AML-193 (cell line): ENCODE measurements at places on chromosomes 3 and 15.

GRCh38 chr15:38516626-38517025, 48.0 kb downstream of the RASGRP1 start:
- DNase-seq: no peak

- DNase-seq: no peak
Measured at GRCh38 chr15:89374086-89374981, 39.7 kb upstream of the POLG start.

GRCh38 chr3:185820973-185821758, 3.7 kb downstream of the IGF2BP2 start:
- no peak for DNase-seq

GRCh38 chr3:110811050-110811449, 260.6 kb upstream of the NECTIN3 start:
- DNase-seq: no peak

DNA sequence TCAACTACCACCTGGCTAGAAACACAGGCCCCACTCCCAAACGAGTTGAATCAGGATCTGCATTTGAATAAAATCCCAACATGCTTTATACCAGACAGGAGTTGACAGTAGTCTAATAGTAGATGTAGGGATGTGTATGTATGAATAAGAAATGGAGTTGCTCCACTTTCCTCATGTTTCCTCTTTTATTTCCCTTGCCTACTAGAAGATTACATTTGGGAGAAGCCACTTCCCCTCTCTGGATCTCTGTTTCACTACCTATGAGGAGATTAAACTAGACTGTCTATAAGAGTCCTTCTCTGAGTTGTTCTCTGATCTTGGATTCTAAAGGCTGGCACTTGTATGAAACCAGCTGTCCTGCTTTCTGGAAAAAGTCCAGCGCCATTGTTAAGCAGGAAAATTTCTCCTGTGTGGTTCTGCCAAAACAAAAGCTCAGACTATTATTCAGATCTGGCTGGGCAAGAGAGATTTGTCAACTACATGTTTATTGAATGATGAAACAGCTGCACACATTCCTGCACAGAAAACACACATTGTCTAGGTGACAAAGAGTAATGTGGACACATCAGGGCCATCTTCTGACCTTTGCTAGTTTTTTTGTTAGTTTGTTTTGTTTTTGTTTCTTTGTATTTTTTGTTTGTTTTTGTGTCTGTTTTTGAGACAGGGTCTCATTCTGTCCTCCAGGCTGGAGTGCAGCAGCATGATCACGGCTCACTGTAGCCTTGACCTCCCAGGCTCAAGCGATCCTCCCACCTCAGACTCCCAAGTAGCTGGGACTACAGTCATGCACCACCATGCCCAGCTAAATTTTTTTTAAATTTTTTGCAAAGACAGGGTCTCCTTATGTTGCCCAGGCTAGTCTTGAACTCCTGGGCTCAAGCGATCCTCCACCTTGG, 29.9 kb downstream of the ACP3 start:
- peak; percentile 17 for DNase-seq

DNA sequence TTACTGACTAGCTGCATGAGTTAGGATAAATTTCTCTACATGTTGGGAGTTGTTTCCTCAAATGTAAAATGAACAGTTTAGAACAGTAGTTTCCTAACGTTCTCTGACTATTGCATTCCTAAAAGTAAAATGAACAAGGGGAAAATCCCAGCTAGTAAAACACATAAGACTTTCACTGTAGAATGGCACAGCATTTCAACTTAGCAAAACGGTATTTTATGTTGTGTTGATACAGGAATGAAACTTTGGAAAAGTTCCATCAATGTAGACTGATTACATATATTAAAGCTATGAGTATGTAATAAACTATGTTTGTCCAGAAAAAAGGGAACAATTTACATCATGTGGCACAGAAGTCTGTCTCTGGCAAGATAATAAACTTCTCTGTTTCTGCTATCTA, 297.4 kb upstream of the EPHA3 start:
- no peak for DNase-seq

DNA sequence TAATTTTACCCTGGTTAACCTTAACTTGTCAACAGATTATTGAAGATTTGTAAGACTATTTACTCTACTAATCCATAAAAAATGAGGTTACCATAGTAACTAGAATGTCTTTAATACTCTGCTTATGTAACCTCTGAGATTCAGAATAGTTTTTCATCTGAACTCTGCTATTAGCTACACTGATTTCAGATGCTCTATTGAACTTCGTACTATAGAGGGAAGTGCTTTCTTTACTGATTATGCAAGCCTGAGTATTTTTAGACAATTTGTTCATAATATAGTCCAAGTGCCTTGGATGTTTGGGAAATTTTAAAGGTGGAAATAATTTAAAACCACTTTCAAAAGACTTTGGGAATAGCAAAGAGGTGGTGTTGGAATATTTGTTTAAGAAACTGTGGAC, 107.9 kb upstream of the GBE1 start:
- no peak for DNase-seq

DNA sequence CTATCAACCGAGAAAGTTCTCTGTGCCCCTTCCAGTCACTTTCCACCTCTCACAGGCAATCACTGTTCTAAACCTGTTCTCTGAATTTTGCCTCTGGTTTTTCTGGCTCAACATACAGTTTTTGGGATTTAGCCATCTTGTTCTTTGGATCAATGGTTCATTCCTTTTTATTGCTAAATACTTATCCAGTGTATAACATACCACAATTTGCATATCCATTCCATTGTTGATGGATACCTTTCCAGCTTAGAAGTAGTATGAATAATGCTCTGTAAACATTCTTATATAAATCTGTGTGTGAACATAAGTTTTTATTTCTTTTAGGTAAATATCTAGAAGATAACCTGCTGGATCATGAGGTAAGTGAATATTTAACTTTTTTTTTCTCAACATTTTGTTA, 87.8 kb upstream of the FNDC3B start:
- no peak for DNase-seq

DNA sequence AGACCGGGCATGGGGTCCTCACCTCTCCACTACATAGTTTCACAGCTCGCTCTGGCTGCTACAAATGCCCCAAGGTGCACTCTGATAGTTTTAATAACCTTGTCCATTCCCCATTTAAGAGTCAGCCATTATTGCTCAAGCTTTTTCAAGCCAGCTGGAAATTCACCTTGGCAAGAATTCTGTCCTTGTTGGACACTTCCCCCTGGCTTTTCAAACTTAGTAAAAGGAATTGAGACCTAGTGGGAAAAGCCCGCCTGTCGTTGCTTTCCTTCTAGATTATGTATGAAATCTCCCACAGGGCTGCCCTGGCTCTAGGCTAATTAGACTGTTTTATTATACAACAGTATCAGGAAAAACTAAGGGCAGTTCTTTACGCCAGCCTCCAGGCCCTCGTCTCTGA, 293.7 kb upstream of the GADL1 start:
- DNase-seq: no peak

DNA sequence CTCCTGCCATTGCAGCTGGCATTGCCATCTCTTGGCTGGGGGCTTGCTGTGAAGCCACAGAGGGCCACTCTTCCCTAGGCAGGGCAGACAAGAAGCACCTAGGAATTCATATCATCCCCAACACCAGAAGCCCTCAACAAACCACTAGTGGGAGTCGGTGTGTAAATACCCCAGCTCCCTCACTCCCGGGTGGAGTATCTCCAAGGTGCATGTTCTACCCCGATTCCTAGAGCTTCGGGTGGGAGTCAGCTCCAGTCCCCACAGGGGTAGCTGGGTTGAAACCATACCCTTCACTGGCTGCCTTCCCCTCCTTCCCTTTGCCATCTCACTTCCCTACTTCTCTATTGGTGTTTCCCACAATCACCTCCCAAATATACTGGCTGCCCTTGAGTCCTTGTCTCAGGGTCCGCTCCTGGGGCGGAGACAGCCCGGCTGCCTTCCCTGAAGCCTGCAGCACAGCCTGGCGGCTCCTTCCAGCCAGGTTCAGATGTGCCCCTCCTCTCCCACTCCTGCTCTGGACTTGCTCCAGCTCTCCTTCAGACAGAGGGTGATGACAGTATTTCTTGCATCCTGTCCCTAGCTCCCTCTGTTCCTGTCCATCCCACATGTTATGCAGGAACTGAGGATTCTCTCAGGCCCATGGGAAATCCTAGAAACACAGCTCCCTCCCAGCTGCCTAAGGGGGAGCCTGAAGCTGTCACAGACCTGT, 33.3 kb downstream of the FAM3D start:
- DNase-seq: no peak

DNA sequence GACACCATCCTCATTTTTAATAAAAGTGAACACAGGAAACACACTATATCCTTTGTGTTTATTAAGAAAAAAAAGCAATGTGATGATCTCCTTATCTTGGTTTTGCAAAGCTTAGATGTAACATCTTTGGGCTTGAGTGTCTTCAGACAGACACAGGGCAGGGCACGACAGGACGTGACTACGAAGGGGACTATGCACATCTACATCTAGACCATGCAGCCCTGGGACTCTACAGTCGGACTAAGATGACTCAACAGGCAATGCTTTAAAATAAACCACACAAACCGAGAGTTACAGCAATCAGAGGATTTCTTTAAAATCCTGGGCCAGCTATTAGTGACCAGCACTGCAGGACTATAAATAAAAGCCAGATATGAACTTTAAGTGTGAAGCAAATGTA, 22.8 kb upstream of the TM2D3 start:
- no peak for DNase-seq
